Amniotic stem cell (primary cell): ENCODE measurements at places on chromosomes 1 and 21.

GRCh38 chr1:184493987-184494388 lies 107.2 kb downstream of the C1orf21 start:
- no peak for DNase-seq

GRCh38 chr1:206583707-206584648 lies 28.3 kb downstream of the EIF2D start:
- peak; percentile 27 for DNase-seq

DNA sequence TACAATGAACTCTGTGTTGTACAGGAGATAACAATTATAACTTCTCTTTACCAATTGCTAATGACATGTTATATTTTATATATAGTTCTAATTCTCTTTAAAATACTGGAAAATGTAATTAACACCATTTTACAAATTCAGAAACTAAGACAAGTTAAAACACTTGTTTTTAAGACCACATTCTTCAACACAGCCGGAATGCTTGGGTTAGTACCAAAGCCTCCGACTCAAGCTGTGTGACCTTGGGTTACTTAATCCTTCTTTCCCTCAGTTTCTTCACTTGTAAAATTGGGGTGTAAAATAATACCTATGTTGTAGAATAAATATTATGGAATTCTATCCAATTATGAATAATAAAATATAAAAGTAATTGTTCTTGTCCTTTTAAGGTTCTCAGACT lies 378.7 kb downstream of the USH2A start:
- no peak for DNase-seq

- no peak for DNase-seq
Observed at GRCh38 chr1:153882296-153882912, 40.4 kb downstream of the GATAD2B start.

DNA sequence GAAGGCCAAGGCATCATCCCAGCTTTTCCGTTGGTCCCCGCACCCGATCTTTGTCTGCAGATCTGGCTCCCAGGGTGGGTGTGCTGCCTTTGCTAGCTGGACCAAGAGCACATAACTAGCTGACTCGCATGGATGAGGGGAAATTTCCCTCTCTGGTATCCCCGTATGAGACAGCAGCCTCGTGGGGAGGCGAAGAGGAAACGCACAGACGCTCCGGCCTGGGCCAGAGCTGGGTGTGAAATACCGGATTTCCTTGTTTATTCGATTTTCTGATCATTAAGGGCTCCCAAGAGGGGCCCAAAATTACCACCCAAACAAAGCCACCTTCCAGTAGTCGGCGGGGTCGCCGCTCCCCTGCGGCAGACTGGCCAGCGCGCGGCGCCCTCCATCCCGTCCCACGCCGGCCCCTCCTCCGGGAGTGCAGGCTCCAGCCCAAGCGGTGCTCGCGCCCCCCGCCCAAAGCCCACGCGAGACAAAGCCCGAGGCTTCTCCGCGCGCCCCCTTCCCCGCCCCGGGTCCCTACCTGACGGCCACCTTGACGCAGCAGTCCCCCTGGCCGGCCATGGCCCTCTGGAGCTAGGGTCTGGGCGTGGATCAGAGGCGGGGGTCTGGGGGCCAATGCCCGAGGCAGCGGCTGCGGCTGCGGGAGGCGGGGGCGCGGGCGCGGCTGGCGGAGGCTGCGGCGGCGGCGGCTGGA lies 546 bp downstream of the KIF21B start:
- DNase-seq = no peak

GRCh38 chr1:78081980-78082860 lies 36.5 kb downstream of the GIPC2 start:
- DNase-seq = peak; percentile 41

DNA sequence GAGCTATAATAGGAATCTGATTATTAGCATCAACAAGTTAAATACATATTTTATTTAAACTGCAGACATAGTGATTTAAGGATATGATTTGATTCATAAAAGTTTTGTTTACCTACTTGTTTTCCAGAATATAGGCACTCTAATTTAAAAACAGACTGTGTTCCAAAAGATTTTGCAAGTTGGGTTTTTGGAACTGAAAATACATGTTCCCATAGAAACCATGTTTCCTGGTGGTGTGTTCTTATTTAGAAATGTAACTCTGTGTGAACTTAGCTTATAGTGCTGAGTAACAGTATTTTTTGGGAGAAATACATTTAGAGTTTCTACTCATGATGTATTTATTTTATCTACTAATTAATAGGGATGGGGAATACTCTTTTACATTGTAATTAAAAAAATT lies 21.8 kb downstream of the USP25 start:
- DNase-seq = no peak

GRCh38 chr1:225990705-225991464 lies 8.3 kb downstream of the SDE2 start:
- DNase-seq = no peak

- no peak for DNase-seq
Observed at GRCh38 chr1:52356818-52357355, 9.1 kb downstream of the CC2D1B start.

GRCh38 chr1:82843876-82844275 lies 1043.1 kb downstream of the ADGRL2 start:
- no peak for DNase-seq

DNA sequence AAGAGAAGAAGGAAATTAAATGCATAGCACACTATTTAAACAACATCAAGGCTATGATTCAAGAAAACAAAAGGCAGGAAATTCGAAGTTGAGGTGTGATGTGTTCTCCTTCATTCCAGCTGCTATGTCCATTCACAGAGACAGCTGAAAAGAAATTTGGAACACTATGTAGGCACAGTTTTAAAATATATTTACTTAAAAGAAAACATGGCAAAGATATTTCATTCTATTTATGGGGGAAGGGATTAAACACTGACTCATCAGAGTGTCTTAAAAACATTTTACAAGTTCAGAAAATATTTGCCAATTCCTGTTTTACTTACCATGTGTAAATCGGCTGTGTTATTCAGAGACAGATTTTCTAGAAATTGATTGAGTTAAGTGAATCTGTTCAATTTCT lies 39.4 kb upstream of the NGF start:
- DNase-seq = no peak

DNA sequence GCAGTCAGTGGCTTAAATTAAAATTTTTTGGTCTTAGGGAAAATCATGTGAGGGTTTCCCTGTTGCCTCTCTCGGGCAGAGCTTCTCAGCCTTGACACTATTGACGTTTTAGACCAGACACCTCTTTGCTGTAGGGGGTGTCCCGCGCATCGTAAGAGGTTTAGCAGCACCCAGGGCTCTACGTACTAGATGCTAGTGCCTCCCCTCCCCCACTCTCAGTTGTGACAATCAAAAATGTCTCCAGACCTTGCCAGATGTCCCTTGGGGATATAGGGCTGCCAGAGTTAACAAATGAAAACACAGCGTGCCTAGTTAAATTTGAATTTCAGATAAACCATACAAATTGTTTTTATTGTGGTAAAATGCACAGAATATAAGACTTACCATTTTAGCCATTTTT lies 293.3 kb downstream of the DISC1 start:
- DNase-seq = no peak

- DNase-seq = no peak
Observed at GRCh38 chr1:40799351-40799867, 15.8 kb downstream of the KCNQ4 start.

DNA sequence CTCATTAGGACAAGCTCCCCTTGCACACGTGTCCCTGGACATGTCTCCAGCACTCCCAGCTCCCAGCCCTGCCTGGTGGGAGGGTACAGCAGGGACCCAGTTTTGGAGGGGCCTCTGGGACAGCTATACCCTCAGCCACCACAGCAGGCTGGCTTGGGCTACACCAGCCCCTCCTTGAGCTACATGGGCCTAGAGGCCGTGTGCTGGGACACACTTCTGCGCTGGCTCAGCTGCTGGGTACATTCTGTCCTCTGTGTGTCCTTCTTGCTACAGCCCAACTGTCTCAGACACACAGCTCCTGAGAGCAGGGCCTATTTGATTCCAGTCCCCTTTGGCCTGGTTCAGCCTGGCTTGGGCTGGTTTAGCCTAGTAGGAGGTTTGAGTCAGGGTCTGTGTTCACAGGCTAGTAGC lies 26.7 kb downstream of the DMAP1 start:
- DNase-seq = no peak

GRCh38 chr1:62407398-62408009 lies 29.3 kb upstream of the USP1 start:
- peak; percentile 30 for DNase-seq

- no peak for DNase-seq
Observed at GRCh38 chr1:172185211-172185610, 235.3 kb upstream of the C1orf105 start.

GRCh38 chr1:4511374-4511773 lies 143.0 kb upstream of the AJAP1 start:
- no peak for DNase-seq

- DNase-seq = no peak
Observed at GRCh38 chr1:171769171-171769570, 12.3 kb upstream of the METTL13 start.

GRCh38 chr1:214895011-214895600 lies 187.4 kb upstream of the KCNK2 start:
- DNase-seq = no peak

DNA sequence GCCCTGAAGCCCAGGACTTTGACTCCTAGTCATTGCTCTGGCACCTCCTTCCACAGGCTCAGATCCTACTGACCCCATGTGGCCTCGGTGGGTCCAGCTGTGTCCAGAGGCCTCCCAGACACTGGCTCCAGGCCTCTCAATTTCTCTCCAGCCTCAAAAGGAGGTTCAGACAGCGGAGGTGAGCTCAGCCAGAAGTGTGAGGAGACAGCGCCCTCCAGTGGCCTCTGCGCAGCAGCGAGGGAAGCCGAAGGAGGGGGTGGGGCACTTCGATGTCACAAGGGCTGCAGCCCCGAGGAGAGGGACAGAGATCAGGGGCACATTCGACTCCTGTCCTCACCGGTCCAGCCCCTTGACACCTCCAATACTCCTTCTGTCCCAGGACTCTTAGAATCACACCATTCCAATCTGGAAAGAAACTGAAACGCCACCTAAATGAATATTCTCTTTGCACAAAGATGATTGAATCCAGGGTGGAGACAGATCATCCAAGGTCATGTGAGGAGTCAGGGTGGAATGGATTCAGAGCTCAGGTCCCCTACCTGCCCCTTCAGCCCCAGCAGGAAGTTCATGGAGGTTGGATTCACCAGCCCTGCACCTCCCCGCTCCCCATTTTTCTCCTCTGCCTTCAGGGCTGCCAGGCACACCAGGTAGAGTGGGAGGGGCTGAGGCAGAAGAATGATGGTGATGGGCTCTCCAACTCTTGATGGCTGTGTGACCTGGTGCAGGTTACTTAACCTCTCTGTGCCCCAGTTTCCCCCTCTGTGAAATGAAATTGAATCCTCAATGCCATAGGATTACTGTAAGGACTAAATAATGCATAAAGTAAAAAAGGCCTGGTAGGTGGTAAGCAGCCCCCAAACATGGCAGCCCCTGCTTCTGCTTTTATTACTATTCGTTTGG lies 34.8 kb upstream of the ZBTB40 start:
- DNase-seq = peak; percentile 27

DNA sequence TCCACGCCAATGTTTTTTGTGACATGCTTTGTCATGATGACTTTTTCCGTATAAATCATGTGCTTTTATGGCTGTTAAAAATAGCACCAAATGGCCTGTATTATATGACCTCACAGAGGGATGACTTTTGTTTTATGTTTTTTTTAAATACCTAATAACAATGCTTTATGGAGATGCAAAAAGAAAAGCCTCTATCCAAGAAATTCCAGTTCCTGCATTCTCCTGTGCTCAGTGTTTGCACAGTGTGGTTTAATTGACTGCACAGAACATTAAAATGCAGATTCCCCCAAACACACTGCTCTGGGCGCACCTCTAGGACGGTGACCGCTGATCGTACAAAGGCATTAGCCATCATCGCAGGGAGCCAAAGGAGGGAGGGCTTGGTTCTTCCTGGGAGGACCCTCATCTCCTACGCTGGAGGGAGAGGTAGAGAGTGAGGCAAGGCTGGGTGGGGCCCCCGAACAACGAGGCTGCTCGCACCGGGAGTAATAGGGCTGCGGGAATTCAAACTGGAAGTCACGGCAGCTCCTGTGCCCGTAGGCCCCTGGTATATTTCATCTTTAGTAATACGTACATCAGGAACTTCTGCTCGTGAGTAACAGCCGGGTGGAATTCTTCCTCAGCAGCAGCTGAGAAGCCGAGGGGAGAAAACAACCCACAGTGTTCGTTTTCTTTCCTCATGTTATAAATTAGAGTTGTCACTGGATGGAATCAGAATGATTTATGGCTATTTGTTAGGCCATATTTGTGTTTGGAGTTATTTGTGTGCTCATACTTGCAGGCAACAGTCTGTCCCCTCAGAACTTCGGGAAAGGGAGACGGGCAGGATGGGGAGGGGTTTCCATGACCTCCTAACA lies 465.6 kb downstream of the CAMTA1 start:
- DNase-seq = no peak

- DNase-seq = no peak
Observed at GRCh38 chr1:116545359-116545705, 25.5 kb downstream of the CD58 start.

DNA sequence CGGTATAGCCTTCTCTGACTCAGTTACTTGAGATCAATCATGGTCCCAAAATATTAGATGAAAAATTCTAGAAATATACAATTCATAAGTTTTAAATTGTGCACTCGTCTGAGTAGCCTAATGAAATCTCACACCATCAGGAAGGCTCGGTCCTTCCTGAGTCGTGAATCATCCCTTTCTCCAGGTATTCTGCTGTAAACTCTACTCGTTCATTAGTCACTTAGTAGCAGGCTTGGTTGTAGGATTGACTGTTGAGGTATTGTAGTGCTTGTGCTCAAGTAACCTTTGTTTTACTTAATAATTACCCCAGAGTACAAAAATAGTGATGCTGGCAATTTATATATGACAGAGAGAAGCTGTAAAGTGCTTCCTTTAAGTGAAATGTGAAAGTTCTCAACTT lies 238.7 kb downstream of the OLFM3 start:
- DNase-seq = no peak

DNA sequence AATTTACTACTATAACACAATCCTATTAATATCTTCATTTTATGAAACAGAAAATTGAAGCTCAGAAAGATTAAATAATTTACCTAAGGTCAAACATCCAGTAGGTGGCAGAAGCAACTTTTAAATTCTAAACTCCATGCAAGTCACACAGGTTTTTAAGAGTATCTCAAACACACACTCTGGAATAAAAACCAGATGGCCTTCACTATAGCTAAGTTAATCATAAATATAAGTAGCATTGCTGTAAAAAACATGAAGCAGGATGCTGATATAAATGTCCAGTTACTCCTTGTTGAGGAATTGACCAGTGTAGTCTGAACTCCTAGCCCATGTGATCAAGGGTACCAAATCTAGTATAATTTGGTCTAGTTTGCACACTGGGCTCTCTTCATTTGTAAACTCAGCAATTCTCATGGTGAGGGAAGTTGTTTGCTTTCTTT lies 9.4 kb upstream of the FMO3 start:
- DNase-seq = peak; percentile 24

- no peak for DNase-seq
Observed at GRCh38 chr1:77143529-77144121, 75.6 kb downstream of the PIGK start.

- no peak for DNase-seq
Observed at GRCh38 chr21:34517491-34518245, 5.7 kb upstream of the KCNE1 start.

GRCh38 chr1:60149251-60149650 lies 75.7 kb upstream of the C1orf87 start:
- DNase-seq = no peak

- no peak for DNase-seq
Observed at GRCh38 chr1:31959521-31960340, 21.6 kb upstream of the PTP4A2 start.
